ENCODE measurements at places on chromosomes 1 and 21. TPM values are rescaled to one million over a fixed set of nuclear protein-coding genes. Genes with fewer than 3 reads are reported as not detected.

KDF1 gene
- 1.4 TPM for total RNA-seq

DNA sequence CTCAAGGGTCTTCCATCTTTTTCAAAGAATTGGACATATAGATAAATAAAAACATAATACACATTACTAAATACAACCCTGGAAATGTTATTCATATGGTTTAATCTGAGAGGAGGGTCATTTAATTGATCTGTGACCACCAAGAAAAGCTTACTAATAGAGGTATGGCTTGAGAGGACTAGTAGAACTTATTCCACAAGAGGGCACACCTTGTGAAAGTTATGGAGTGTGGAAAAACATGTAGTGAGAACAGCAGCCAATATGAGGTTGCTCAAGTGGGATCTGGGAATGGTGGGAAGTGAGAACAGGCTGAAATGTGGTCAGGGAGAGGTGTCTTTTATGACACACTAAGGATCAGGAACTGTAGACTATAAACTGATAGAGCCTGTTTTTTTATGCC, 973.5 kb upstream of the B3GALT2 start:
- no peak for DNase-seq

DNA sequence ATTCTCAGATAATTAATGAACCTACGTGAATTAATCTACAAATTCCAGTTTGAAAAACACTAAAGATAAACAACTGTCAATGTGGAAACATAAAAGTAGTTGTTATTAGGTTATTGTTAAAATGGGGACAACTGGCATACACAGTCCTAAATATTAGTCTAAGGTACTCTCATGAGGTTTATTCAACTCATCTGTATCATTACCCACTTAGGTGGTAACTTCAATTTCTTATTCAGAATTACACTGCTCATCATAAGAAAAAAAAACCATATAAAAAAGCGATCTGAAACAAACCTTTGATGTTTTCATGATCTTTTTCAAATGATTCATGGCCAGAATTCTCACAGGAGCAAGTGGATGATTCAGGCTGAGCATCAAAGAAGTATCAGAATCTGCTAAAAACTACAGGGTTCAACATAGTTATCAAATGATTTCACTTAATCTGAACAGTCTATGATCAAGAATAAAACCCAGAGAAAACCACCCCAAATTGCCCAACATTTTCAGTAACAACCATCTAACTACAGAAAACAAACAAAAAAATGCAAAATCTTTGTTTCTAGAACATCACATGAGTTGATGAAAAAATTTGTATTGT, 13.7 kb downstream of the HEATR1 start:
- no peak for DNase-seq

GRCh38 chr1:58548371-58548770, 1.8 kb upstream of the OMA1 start:
- DNase-seq: no peak

DNA sequence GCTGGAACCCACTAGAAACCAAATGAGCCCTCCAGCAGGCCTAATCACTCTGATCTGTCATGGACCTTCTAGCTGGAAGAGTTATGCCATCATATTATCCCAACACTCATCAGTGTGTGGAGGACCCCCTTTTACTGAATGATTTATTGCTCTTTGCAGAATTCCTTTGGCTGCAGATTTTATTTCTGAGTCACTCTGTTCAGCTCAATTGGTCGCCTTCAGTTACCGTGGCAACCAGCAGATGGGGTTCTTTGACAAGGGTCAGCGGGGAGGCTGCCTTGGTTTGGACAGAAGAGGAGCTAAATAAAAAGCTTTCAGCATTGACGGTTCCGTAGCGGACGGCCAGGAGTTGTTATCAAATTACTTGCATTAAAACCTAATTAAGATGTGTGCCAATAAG, 220.1 kb downstream of the SDCCAG8 start:
- DNase-seq: no peak

RGS7 gene
- 0.05 TPM for total RNA-seq

DNA sequence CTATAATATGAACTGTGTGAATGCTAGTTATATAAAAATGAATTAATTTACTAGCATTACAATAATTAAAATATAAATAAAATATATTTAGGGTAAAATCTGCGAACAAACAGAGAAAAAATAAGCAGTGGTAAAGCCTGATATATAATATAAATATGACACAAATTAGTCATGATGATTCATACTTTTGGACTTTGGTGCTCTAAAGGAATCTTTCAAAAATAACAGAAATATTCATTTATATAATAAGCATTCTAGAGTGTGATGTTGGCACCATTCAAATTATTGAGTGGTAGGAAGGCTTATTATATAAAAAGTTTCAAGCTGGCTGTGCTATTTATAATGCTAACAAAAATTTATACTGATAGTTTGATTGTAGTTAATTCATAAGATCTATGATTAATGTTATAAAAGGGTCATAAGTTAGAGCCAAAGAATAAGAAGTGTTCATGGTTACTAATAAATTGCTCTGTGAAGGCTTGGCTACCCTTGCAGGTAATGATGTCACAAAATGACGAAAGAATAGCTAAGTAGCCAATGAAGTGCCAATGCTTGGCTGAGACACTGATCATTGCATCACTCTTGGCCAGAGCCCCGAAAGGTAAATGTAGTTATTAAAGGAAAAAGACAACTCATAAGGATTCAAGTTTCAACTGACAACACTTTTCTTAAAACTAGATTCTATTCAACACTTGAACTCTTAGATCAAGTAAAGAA, 108.7 kb downstream of the USH2A start:
- DNase-seq: no peak

DNA sequence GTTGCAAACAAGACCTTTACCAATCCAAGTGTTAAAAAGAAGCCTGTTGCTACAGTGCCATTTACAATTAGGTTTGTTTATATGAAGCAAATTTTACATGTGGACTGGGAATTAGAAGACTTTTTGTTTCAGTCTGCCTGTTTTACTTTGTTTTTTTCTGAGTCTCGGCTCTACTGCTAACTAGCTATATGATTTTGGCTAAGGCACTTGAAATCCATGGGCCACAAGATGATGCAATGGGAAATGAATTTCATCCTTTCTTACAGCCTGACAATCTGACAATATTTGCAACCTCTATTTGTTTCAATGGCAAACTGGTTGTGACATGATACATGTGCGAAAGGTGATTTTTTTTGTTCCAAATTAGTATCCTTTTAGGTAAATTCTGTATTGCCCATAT, 3.7 kb upstream of the PEX11B start:
- no peak for DNase-seq

- no peak for DNase-seq
Observed at GRCh38 chr1:200258447-200259375, 151.1 kb downstream of the ZNF281 start.

GRCh38 chr1:163290025-163290640, 31.6 kb upstream of the NUF2 start:
- DNase-seq: no peak

DNA sequence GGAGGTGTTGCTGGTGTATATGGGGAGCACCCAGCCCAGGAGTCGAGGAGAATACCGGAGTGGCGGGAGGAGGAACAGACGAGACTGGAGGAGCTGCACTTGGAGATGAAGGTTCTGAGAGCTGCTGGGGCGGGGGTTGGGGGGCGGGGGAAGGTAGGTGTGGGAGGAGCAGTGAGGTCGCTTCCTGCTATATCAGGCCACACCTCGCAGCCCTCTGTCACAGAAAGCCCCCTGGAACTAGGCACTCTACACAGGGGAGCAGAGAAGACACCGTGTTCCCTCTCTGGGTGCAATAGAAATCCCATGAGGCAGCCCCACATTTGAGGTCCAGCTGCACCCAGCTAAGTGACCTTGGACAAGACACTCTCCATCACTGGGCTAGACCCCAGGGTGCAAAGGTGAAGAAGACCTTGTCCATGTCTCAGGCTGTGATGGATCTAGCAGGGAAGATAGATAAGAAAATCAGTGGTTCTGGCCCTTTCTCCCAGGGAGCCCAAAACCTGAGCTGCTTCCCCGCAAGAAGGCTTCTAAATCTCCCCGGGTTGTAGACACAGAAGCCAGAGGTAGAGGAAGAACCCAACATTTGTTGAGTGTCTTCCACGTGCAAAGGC, 155.8 kb upstream of the EDN2 start:
- DNase-seq: no peak

DNA sequence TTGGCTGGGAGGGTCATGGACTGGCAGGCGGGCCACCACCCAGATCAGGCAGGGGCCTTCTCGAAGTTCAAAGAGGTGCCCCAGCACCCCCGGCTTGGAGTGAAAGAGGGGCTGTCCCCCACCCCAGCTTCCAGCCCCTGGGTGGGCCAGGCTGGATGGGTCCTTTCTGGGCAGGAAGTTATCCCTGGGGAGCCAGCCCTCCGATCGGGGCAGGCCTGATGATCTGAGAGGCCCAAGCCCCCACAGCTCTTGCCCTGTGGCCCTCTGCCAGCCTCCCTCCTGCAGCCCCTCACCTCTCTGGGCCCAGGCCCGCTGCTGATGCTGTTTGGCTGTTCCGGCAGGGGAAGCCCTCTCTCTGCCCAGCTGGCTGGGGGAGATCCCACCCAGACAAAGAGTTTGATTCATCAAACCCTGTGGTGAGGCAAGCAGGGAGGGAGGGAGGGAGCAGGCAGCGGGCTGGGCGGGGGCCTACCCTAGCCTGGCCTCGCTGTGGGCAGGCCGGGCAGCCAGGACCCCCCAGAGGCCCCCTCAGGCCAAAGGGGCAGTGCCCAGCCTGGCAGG, 2.5 kb downstream of the ARHGEF19 start:
- no peak for DNase-seq

DNA sequence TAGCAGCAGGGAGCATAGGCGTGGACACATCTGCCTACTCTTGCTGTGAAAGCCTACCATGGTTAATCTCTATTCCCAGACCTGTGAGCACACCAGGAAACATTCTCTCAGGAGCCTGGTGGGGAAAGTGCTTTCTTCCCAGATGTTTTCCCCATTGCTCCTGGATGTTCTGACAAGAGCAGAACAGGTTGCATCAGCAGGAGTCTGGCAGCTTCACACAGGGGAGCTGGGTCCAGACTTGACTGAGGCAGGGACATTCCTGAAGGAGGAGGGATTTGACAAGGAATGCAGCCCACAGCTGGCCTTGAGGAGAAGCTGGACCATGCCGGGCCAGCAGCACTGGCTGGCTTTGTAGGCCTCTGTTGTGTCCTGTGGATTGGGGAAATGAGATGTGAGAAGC, 21.0 kb upstream of the ARTN start:
- DNase-seq: no peak

DNA sequence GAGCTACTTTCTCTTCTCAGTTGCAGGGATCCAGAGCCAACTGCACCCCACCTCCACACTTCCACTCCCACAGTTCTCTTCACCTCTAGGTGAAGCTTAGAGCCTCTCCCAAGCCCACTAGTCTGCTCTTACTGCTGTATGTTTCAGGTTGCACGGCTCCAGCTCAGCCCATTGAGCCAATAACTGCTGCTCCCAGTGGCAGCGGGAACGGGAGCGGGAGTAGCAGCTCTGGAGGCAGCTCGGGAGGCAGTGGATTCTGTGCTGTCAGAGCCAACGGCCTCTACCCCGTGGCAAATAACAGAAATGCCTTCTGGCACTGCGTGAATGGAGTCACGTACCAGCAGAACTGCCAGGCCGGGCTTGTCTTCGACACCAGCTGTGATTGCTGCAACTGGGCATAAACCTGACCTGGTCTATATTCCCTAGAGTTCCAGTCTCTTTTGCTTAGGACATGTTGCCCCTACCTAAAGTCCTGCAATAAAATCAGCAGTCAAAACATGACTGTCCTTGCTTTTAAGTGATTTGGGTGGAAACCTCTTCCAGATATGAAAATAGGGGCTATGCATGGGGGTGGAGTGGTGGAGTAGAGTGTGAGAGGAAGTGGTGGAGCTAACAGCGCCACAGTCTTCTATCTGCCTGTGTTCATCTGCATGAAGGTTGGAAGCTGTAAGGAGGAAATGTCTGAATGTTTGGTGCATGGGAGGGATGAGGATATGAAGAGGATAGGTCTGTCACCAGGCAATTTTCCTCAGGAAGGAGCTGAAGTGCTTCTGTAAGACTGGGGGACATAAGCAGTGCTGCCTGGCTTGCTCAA, 29.6 kb downstream of the CHIA start:
- DNase-seq: no peak

- no peak for DNase-seq
Observed at GRCh38 chr1:193355178-193355577, 168.8 kb upstream of the B3GALT2 start.
